ENCODE measurements at places on chromosomes 7 and 10. TPM values are rescaled to one million over a fixed set of nuclear protein-coding genes. Genes with fewer than 3 reads are reported as not detected.

DNA sequence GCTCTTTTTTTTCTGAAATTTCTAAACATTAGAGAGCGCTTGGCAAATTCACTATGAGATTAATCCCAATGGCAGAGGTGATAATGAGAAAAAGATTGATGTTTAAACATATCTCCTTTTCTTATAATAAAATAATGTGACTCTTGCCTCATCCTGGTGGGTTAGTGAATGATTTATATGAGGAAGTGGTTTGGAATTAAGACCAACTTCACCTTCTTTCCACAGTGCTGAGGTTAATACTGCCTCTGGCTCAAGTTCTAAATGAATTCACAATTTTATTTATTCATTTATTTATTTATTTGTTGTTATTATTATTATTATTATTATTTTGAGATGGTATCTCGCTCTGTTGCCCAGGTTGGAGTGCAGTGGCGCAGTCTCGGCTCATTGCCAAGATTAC is 40.5 kb upstream of the ADO start:
- no peak for DNase-seq

GRCh38 chr10:10346390-10347150 is 671.1 kb upstream of the CELF2 start:
- DNase-seq: no peak

DNA sequence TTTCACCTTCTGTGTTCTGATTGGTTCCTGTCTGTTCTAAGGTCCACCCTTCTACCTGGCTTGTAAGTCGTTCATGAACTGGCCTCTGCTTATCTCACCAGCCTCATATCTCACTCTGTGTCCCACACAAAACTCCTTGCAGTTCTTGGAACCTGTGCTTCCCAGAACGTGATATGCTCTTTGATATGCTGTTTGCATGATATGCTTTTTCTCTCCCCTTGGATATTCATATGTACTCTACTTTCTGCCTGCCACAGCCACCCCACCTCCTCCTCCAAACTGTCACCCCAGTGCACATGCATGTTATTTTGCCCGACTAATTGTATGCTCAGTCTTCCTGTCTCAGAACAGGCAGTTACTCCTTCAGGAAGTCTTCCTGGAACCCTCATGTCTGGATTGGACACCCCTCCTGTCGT is 1.9 kb upstream of the ITPRIP start:
- no peak for DNase-seq

DNA sequence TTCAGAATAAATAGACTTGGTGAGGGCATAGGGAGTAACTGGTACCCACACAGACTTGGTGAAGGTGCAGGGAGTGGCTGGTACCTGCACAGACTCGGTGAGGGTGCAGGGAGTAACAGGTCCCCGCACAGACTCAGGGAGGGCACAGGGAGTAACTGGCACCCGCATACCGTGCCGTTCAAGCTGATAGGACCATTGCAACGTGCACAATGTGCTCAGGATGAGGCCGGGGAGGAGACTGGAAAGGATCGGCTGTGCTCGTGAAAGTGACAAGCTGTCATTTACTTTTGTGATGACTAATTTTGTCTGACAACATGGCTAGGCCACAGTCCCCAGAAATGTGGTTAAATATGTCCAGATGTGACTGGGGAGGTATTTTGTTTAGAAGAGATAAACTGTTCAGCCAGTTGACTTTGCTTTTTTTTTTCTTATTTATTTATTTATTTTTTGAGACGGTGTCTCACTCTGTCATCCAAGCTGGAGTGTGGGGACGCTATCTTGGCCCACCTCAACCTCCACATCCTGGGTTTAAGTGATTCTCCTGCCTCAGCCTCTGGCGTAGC is 76.2 kb upstream of the NMT2 start:
- DNase-seq: no peak

- no peak for DNase-seq
These were observed 174.5 kb downstream of the GFRA1 start for GRCh38 chr10:116098411-116099022.

DNA sequence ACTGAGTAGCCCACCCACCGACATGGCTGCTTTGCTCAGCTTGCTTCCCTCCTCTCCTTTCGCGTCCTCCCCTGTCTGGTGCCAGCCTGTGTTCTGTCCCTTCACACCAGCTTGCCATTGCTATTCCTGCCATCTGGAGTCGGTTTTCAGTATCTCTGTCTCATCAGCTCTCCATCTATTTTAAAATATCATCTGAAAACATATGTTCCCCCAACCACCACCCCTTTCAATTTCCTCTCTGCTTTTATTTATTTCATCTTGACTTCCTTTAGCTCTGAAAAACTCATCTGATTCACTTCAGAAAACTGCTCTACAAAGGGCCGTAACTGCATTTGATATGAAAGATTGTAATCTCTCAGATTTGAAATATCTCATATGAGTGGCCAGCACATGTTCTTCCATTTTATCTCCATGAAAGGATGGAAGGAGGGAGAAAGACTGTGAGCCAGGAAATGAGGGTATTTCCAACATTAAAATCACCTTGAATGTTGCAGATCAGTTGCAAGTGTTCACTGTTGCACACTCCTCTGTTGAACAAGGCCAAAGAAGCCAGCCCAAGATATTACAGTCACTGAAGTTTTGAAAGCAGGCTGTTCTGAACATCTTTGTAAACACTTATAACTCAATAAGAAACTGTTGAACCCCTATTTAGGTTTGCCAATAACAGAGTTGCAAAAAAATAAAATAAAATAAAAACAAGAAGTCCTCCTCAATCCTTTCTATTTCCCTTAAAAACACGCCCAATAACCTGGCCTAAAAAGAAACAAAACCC is 202.4 kb upstream of the NEBL start:
- DNase-seq: no peak

DNA sequence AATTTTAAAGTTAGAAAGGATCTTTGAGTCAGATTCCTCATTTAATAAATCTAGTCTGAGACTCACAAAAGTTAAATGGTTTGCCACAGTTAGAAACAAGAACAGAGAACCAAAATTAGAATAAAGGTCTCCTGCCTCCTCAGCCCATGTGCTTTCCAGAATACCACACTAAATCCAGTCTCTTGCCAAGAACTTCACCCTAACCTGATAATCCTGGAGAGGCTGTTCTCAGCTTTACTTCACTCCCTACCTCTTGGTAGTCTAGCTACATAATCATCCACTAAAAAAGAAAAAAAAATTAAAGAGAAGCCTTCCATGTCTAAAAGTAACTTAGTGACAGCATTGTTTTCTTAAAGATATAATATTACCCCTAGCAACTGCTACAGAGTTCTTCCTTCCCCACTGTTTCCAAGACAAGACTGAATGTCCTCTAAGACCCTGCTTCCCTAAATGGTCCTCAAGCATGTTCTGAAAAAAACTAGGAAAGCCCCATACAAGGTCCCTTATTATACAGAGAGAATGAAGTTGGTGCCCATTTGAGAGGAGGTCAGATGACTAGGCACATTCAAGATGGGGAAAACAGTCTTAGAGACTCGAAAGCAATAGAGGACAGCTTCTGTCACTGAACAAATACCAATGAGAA is 56.8 kb downstream of the ZNF438 start:
- DNase-seq: no peak

- DNase-seq: peak; percentile 95
These were observed 4.3 kb downstream of the SNX8 start for GRCh38 chr7:2309889-2310331.

- no peak for DNase-seq
These were observed 91.8 kb downstream of the BAMBI start for GRCh38 chr10:28769091-28769604.

GRCh38 chr10:94149702-94150101 is 156.0 kb downstream of the PLCE1 start:
- DNase-seq: no peak

- peak; percentile 30 for DNase-seq
These were observed 24.2 kb upstream of the BPGM start for GRCh38 chr7:134622303-134622995.

- no peak for DNase-seq
These were observed 182.1 kb downstream of the ZMYND11 start for GRCh38 chr10:317271-317769.

DNA sequence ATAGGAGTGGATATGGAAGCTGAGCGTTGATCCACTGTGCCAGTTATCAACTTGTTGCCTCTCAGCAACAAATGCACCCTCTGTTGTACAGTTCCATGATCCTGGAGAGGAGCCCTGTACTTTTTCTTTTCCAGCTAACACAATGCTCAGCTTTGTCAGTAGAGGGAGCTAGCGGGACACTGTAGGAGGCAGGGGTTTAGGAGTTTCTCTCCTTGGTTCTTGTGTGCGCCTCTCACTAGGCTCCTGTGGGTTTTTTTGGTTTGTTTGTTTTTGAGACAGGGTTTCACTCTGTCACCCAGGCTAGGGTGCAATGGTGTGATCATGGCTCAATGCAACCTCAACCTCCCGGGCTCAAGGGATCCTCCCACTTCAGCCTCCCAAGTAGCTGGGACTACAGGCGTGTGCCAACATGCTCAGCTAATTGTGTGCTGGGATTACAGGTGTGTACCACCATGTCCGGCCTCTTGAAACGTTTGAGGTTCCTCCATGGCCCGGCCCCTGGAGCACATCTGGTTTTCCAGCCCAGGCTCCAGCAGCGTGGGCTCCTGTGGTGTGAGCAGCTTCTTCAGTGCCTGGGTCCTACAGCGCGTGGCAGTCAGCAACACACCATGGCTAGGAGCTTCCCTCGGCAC is 12.0 kb upstream of the MARVELD1 start:
- peak; percentile 92 for DNase-seq

DNA sequence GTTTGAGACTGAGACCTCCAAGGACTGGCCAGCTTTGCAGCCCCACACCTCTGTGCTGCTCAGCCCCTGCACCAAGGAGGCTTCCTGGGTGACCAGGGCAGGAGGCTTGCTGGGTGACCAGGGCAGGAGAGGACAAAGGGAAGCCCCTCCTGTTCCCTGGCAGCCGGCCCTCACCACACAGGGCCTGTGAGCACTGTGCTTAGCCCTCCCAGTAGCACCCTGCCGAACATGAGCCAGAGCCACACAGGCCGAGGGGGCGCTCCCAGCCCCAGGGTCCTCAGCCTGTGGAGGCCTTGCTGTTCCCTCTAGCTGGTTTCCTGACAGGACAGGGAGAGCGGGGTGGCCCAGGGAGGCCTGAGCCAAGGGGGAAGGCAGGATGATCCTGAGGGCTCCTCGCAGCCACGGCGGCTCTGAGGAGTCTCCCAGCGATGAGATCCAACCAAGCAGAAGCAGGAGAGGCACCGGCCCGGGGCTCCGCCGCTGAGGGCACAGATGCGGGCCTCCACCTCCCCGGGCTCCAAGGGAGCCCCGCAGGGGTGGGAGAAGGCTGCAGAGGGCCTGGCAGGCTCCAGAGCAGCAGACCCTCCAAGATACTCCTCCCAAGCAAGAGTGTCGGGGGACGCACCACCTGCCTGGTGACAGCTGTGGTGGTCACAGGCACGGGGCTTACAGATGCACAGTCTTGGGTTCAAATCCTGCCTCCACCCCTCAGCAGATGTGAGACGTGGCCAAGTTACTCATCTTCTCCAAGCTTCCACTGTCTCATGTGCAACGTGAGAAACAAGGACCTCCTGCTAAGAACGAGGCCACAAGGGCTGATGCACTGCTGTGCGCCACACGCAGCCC is 22.5 kb downstream of the WDR86 start:
- DNase-seq: no peak

NPSR1 gene
- total RNA-seq: not detected

MYL10 gene
- total RNA-seq: not detected

OR2A42 gene
- 0.27 TPM for total RNA-seq
